NCI-H510A (cell line): ENCODE measurements at places on chromosomes 1 and 21.

DNA sequence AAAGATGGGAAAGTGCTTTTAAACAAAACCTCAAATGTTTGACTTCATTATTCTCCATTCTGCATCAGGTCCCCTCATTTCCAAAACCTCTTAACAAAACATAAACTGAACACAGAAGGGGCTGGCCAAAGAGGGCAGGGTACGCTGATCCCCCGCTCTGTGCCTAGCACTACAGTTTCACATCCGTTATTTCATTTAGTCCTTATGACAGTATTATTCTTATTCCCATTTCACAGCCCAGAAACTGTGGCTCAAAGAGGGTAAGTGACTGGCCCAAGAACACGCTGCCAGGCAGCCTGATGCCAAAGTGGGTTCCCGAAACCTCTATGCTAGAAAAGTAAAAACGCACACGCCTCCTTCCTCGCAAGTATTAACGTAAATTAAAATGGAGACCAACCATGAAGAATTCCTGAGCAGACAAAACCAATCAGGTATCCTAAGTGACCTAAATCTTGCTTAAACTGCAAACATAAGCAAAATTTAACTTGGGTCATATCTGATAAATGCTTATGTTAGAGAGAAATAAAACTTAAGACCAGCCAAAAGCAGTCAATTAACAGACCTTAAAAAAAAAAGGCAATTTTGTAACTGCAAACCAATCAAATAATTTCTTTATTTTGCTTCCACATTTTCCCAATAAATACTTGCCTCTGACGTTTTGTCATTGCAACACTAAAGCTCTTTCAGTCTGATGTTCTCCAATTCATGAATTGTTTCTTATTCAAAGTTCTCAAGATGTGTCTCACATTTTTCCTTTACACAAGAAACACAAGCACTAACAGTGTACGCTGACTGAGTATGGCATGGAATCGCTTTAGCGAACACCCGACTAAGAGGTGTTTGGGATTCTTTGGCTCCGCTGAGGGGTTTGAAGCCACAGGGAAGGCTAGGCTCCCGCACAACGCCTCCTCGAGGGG, 653 bp downstream of the CASP9 start:
- no peak for DNase-seq

DNA sequence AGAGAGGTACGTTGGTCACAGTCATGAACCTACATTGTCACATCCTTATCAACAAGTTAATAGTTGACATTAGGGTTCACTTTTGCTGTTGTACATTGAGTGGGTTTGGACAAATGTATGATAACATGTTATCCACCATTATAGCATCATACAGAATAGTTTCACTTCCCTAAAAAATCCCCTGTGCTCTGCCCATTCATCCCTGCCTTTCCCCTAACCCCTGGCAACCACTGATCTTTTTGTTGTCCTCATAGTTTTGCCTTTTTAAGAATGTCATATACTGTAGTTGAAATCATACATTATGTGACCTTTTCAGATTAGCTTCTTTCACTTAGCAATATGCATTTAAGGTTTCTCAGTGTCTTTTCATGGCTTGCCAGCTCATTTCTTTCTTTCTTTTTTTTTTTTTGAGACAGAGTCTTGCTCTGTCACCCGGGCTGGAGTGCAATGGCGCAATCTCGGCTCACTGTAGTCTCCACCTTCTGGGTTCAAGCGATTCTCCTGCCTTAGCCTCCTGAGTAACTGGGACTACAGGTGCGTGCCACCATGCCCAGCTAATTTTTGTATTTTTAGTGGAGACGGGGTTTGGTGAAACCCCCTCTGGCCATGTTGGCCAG, 50.6 kb downstream of the UCK2 start:
- DNase-seq = no peak

DNA sequence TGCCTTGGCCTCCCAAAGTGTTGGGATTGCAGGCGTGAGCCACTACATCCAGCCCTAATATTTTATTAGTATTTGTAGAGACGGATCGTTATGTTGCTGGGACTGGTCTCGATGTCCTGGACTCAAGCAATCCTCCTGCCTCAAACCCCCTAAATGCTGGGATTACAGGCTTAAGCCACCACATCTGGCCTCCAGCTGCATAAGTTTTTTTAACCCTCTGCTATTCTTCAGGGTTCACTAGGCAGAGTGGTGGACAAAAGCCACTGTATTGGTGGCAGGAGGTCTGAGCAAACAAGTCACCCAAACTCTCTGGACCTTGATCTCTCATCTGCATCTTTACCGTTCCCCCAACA, 10.1 kb upstream of the CLIC4 start:
- no peak for DNase-seq

DNA sequence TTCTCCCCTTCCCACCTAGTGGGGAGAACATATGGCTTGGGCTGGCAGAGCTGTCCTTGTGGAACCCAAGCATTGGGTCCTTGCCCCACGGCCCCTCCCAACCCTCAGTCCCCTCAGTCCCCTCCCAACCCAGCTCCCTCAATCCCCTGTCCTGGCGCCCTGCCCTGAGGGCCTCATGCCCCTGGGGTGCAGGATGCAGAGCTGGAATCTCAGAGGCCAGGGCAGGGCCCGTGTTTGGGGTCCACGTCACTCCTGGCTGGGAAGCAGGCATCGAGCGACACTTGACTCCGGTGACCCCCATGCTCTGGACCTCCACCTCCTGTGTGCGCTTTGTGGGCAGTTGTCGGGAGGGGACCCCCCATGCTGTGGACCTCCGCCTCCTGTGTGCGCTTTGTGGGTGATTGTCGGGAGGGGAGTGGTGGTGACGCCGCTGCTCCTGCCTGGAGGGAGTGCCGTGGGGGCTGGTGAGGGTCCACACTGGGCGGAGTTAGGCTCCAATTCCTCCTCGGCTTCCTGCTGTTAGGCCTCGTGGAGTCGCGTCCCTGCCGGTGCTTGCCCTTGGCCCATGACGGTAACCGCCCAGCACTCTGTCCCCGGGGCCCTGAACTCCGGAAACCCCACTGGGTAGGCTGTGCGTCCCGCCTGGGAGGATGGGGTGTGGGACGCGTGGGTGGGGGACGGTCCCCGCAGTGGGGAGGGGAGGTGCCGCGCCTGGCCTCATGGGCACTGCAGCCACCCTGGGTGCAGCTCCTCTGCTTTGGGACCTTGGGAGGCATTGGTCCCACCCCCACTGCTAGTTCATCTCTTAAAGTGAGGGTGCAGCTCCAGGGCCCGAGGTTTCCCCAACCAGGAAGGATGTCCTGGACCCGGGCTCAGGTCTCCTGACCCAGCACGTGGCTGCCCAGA, 31.2 kb downstream of the SLX9 start:
- no peak for DNase-seq

DNA sequence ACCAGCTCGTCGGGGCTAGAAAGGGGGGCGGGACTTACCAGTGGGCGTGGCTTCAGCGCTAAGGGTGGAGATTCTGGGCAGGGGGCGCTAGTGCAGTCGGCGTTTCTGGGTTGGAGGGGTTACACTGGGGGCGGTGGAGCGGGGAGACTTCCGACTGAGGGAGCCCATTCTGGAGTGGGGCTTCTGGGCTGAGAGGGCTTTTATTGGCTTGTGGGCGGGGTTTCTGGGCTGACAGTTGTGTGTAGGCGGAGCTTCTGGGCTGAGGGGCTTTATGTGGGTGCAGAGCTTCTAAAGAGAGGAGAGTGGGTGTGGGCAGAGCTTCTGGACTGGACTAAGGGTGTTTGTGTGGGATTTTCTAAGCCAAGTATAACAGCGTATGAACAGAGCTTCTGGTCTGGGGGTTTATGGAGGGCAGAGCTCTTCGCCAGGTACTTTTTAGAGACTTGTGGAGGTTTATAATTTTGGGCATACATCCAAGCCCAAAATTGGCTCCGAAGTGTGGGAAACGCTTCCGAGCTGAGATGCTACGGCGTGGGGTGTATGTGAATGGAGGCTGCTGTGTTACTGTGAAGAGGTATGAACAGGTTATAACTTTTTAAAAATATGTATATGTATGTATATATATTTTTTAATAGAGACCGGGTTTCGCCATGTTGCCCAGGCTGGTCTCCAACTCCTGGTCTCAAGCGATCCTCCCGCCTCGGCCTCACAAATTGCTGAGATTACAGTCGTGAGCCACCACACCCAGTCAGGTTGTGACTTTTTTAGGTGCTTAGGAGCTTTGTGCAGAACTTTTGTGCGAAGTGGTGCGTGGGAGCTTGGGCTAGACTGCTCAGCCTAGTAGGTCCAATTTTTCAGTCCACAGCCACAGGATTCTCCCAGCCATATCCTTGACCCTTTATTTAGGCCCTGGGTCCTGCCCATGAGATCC, 825 bp downstream of the TMEM39B start:
- peak; percentile 42 for DNase-seq

- no peak for DNase-seq
Measured at GRCh38 chr21:18744840-18745239, 341.3 kb upstream of the TMPRSS15 start.

GRCh38 chr1:14067711-14068110, 367.7 kb downstream of the PRDM2 start:
- no peak for DNase-seq

DNA sequence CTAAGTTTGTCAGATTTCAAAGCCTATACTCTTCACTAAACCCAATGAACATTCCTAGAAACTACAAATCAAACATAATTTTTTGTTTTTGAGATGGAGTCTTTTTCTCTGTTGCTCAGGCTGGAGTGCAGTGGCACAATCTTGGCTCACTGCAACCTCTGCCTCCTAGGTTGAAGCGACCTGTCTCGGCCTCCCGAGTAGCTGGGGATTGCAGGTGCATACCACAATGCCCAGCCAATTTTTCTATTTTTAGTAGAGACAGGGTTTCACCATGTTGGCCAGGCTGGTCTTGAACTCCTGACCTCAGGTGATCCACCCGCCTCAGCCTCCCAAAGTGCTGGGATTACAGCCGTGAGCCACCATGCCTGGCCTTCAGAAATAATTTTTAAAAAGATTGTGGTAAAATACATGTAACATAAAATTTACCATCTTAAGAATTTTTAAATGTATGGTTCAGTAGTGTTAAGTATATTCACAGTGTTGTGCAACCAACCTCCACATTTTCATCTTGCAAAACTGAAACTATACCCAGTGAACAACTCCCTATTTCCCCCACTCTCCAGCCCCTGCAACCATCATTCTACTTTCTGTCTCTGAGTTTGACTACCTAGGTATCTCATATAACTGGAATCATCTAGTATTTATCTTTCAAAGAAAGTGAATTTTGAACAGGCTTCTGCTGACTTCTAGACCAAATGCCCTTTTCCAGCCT, 2.7 kb upstream of the CFAP141 start:
- no peak for DNase-seq

DNA sequence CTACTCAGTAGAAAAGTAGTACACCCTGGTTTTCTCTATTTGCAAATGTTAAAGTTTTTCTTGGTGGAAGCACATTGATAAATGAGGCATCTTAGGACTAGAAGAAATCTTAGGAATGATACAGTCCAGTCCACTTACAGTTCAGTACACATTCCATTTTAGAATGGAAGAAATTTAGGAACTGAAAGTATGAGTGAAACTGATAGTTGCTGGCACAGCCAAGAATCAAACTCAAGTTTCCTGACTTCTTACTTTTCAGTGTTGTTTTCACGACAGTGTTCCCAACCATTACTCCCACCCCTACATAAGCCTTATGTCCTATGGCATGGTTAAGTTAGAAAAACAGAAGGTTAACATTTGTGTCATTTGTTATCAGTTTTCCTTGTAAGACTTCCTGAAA, 258.5 kb downstream of the BACH1 start:
- DNase-seq = no peak

DNA sequence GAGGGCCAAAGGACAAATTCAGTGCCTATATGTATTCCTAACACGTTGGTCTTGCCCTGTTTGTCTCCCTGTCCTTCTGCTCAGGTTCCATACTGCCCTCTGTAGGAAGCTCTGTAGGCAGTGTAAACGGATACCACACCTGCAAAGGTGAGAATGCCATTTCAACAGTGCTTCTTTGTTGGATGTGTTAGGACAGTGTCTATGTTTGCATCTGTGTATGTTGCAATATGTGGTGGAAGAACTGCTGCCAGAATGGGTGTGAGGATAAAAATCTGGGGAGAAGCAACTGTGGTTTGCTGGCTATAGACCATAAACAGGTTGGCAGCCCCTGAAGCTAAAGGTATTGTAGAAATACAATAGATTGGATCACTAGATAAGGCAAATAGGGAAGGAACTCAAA, 113.1 kb upstream of the BMP8A start:
- peak; percentile 87 for DNase-seq

DNA sequence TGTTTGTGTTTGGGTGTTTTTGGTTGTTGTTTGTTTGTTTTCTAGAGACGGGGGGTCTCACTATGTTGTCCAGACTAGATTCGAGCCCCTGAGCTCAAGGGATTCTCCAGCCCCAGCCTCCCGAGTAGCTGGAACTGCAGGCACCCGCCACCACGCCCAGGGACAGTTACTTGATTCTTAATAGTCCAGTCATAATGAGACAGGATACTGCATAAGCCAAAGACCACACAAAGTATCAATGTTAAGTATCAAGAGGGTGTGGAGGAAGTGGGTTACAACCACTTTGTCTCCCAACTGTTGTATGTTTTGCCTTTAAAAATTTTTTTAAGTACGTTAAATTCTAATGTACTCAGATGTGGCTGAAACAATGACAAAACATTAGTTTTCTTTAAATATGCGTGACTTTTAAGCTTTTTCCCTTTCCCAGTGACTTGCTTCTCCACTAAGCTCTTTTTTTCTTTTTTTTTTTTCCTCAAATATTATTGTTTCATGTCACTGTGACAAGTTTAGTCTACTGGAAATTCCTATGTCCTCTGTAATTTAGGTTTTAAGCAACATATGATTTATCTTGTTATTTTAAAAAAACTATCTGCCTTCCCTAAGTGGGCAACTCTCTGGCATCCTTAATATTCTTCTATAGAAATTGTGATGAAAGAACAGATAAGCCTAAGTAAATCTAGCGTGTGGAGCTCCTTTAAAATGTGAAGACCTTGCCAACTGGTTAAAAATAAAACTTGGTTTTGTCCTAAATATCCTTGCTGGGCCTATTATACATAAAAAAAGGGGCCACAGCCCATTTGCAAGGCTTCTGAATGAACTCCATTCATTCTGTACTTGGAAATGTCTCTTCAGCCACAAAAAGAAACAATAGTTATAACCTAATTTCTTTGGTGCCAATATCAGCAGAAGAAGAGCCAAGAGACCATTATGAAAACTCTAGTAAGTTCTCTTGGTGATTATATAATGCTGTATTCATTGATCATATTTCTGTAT, 56.2 kb upstream of the DPH5 start:
- no peak for DNase-seq

DNA sequence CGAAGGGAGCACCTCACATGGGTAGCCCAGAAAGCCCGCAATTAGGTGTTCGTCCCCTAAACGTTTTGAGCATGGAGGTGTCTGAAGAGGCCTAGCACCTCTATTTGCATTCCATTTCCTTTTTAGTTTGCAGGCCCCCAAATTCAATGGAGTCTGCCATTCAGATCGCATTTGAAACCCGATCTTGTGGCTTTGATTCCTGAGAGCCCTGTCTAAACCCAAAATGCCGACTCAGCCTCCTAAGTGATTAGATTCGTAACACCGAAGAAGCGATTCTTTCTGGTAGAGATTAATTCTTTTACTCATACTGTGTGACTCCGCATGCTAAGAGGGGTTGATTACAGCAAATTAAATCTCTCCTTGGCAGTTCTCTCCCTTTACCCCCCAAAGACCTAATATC, 415.2 kb upstream of the KAZN start:
- no peak for DNase-seq
